ENCODE measurements at places on chromosomes 2 and 18. TPM values are rescaled to one million over a fixed set of nuclear protein-coding genes. Genes with fewer than 3 reads are reported as not detected.

ZSCAN30 gene
- 11.6 TPM for total RNA-seq

CNTNAP5 gene
- total RNA-seq = 0.39 TPM

PCARE gene
- total RNA-seq = not detected

GREB1L gene
- total RNA-seq = 2.7 TPM

GKN2 gene
- total RNA-seq = not detected

PLA2R1 gene
- 0.83 TPM for total RNA-seq

GRCh38 chr2:16653799-16654198 lies 11.8 kb downstream of the CYRIA start:
- peaks cover 2% of the 10 kb centered on the region for H3K27me3 ChIP-seq
- no peaks in the 10 kb centered on the region for H3K36me3 ChIP-seq
- no peak overlapping the region for H3K27ac ChIP-seq
- H3K4me3 ChIP-seq = no peak overlapping the region
- no peak for DNase-seq
- H3K4me1 ChIP-seq = 0 out of 2 replicates have a peak, but pooled peaks cover 2% of the 10 kb centered on the region

DNA sequence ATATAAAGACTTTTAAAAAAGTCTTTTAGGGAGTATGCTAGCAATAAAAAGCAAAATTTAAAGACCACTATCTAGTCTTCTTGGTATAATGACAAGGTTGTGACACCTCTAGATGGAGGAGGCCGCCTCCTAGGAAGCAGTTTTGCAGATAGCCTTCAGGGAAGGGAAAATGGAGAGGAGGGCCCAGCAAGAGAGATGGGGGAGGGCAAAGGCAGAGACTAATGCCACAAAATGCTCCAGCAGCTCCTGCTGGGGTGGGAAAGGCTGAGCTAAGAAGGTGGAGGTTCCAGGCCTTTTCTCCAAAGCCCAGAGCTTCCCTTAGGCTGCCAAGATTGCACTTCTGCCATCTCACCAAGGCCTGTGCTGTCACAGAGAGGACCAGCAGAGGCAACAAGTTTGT lies 153.9 kb upstream of the THSD7B start:
- H3K4me1 ChIP-seq = no peaks in the 10 kb centered on the region
- H3K4me3 ChIP-seq = no peak overlapping the region
- H3K27ac ChIP-seq = no peak overlapping the region
- H3K36me3 ChIP-seq = no peaks in the 10 kb centered on the region

- H3K27ac ChIP-seq = no peak overlapping the region
- no peak overlapping the region for H3K4me3 ChIP-seq
- peaks cover 7% of the 10 kb centered on the region for H3K36me3 ChIP-seq
Measured at GRCh38 chr2:60899230-60899891, 18.0 kb downstream of the REL start.

DNA sequence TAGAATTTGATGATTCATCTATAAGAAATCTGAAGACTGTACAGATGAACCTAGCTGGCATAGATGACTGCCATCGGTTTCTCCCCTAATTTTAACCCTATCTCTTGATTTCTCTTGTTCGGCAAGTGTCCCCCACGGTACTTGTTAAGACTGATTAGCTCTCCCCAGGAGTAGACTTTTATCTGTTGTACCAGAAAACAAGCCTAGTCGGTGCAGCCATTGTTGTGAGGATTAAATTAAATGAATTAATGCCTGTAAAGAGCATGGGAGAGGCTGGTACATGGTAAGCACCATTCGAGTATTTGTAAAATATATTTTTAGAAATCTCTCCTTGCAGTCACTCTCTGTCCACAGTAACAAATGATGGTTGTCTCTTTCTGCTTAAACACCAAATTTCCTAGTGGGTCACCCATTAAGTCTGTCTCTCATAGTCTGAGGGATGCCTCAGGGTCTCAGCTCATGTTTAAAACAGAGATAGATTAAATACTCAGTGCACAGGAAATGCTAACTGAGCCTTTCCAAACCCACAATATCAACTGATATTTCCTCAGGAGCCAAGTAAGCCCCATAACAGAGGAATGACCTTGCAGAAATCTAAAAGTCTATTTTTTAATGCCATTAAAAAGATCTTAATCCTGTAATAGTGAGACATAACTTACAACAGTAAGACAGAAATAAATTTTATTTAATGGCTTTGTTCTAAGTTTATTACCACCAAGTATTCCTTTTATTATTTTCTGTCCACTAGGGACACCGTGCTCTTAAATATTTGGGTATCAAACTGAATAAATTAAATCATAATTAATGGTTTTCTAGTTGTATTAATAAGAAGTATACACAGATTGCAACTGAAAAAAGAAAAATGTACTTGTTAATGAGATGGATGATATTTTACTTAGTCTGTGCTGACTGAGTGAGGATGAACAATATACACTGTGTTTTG lies 2.9 kb upstream of the B4GALT6 start:
- H3K27ac ChIP-seq = no peak overlapping the region
- H3K4me3 ChIP-seq = no peak overlapping the region
- H3K27me3 ChIP-seq = no peaks in the 10 kb centered on the region
- DNase-seq = no peak
- peaks cover 3% of the 10 kb centered on the region for H3K36me3 ChIP-seq

DNA sequence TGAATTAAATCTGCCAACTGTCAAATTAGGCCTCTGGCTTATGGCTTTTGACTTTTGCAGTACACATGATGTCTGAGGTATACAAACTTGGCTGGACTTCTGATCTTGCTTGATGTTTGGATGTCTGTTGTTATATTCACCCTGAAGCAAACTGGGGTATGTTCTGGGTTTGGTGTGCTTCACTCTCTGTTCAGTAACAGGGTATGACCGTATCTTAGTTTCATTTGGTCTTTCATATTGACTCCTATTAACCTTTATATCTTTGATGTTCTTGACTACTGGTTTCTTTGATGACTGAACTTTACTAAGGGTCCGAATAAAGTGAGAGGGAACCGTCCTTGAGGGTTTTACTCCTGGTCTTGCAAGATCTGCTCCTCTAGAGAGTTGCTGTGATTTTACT lies 8.2 kb downstream of the CKAP2L start:
- no peaks in the 10 kb centered on the region for H3K27me3 ChIP-seq
- no peak overlapping the region for H3K27ac ChIP-seq
- H3K36me3 ChIP-seq = peaks cover 21% of the 10 kb centered on the region
- no peak for DNase-seq

DNA sequence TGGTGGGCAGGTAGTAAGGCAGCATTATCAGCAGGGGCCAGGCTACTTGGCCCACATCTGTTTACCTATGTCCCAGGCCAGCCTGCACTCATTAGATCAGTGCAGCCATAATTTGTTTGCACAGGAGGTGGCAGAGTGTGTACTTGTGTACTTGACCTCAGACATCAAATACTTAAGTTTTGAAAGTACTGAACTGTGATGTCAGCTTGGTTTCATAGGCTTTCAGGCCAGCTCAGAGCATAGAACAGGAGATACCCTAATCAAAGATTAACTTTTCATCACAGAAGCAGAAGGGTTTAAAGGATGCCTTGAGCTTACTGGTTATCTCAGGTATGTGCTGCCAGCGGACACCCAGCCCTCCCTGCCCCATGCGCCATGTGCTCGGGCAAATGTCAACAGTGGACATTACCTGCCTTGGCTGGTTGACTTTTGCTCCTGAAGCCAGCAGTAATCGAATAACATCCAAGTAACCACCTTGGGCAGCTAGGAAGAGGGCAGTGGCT lies 33.2 kb downstream of the ANKRD29 start:
- DNase-seq = no peak
- no peaks in the 10 kb centered on the region for H3K4me1 ChIP-seq
- no peaks in the 10 kb centered on the region for H3K27me3 ChIP-seq
- no peak overlapping the region for H3K4me3 ChIP-seq

DNA sequence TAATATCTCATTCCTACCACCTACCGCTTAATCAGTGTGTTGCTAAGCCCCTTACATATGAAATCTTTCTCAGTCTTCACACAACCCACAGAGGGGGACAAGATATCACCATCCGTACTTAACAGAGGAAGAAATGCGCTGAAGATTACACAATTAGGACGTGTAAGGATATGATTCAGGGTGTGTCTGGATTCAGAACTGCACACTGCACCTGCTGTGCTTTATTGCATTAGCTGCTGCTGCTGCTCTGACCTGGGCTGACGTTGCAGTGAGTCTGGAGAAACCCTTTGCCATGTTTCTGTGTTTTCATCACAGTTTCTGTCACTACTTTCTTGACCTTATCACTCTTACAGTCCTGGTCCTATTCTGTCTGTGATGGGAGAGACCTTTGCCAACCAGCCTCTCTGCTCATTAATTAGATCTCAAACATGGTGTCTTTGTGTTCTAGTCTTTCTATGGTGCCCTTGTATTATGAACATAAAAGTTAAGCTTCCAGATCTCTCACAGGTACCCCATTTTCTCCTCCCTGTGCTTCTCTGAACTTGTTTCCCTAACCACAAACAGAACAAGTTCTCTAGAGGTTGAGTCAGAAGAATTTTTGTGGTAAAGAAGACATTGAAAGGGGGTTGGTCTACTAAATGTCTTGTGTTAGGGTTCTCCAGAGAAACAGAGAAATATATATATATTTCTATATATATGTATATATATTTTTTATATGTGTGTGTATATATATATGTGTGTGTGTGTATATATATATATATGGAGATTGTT lies 92.9 kb upstream of the CYP1B1 start:
- no peak overlapping the region for H3K27ac ChIP-seq
- no peaks in the 10 kb centered on the region for H3K36me3 ChIP-seq
- no peak overlapping the region for H3K4me3 ChIP-seq
- DNase-seq = no peak
- no peaks in the 10 kb centered on the region for H3K4me1 ChIP-seq

GRCh38 chr2:175743011-175743410 lies 259.1 kb downstream of the LNPK start:
- no peak overlapping the region for H3K4me3 ChIP-seq
- H3K27me3 ChIP-seq = no peaks in the 10 kb centered on the region
- no peak for DNase-seq
- H3K36me3 ChIP-seq = no peaks in the 10 kb centered on the region
- H3K4me1 ChIP-seq = peaks cover 3% of the 10 kb centered on the region

DNA sequence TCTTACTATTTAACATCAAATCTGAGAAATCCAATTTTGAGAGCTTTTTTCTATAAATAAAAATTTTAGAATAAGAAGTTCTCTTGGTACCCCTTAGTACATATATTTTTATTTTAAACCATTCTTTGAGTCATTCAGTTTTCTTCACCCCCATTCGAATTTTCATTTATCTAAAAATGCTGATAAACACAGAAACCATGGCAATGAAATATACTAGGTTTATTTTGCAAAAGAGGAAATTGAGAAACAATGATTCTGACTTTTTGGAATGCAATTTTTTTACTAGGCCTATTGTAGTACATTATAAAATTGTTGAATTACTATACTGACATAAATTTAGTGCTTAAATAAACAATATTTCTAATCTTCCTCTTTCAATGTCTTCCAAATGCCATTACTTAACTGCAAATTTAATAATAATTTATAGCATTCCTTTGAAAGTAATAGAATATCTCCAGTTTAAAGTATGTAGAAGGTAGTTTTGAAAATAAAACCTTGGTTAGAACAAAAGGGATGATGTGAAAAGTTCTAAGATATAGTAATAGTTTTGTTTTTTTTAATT lies 46.3 kb downstream of the TANK start:
- no peaks in the 10 kb centered on the region for H3K36me3 ChIP-seq
- no peak overlapping the region for H3K4me3 ChIP-seq
- H3K4me1 ChIP-seq = no peaks in the 10 kb centered on the region
- no peaks in the 10 kb centered on the region for H3K27me3 ChIP-seq
- H3K27ac ChIP-seq = no peak overlapping the region
- DNase-seq = no peak

DNA sequence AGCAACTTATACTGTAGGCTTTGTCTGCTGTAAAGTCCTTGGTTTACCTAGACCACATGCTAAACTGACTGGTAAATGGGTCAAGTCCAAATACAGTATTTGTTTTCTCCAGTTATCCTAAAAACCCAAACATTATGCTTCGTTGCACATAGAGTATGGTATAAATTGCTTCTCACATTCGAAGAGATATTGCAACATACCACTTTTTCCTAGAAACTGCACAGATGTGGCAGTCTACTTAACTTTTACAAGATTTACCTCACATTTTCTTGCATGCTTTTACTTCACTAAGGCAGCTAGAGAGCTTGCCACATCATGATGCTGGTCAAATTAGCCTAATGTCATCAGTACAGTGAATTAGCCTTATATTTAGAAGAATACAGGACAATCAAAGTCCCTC lies 66.0 kb upstream of the SCN7A start:
- H3K4me1 ChIP-seq = no peaks in the 10 kb centered on the region
- H3K27ac ChIP-seq = no peak overlapping the region
- H3K36me3 ChIP-seq = no peaks in the 10 kb centered on the region
- no peak for DNase-seq
- no peaks in the 10 kb centered on the region for H3K27me3 ChIP-seq

GRCh38 chr18:9638886-9639285 lies 24.5 kb upstream of the PPP4R1 start:
- no peak for DNase-seq
- H3K4me1 ChIP-seq = no peaks in the 10 kb centered on the region
- H3K4me3 ChIP-seq = no peak overlapping the region
- no peak overlapping the region for H3K27ac ChIP-seq

DNA sequence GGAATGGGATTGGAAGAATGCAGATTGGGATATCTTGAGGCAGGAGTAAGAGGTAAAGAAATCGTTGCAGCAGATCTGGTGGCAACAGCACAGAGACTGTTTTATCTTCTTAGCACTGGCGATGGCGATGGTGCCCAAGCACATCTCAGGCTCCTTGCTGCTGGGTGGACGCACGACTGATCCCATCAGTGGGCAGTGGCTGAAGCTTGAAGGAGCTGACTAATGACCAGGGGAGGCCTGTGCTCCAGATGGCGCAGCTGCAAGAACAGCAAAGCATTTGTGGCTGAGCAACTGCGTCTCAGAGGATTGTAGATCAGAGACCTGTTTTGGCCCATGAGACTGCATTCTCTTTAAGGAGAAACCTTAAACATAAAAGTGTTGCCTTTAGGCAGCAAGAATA lies 54.6 kb downstream of the GALR1 start:
- no peaks in the 10 kb centered on the region for H3K4me1 ChIP-seq
- no peak overlapping the region for H3K4me3 ChIP-seq
- H3K27me3 ChIP-seq = no peaks in the 10 kb centered on the region
- DNase-seq = no peak
- H3K27ac ChIP-seq = no peak overlapping the region

DNA sequence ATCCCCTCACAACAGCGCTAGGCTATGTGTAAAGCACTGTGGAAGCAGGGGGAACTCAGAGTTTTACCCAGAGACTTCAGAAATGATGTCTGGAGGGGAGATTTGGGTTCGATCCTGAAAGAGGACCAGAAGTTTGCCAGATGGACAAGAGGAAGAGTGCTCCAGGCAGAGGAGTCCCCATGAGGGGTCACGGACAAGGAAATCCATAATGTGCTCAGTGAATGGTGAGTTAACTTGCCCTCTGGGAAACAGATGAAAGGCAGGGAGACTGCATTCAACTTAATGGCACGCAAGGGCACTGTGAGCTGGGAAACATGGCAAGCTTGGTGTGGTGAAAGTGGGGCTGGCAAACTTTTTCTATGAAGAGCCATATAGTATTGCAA lies 6.0 kb upstream of the ASAP2 start:
- no peak overlapping the region for H3K27ac ChIP-seq
- H3K4me3 ChIP-seq = no peak overlapping the region

DNA sequence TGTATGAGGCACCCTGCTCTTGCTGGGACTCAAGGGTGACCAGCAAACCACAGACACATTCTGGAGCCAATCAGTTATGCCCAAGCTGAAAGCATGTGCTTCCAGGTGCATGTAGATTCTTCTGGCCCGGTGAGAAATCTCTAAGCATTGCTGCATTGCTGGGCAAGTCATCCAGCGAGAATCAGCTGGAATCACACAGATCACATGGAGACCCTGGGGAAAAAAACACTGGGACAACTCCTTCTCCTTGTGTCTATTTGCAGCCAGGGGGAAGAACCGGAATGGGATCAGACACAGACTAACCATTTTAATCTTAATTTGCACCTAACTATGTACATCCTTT lies 119.7 kb upstream of the KLF7 start:
- DNase-seq = no peak
- no peak overlapping the region for H3K27ac ChIP-seq
- no peaks in the 10 kb centered on the region for H3K36me3 ChIP-seq
- H3K4me1 ChIP-seq = peaks cover 4% of the 10 kb centered on the region
- no peaks in the 10 kb centered on the region for H3K27me3 ChIP-seq
